ENCODE measurements at places on chromosomes 6 and 20.

GRCh38 chr20:409697-410559, 1.8 kb downstream of the RBCK1 start:
- no peak for DNase-seq

- DNase-seq, result peak; percentile 95
These were observed at the start of gene CNPY3 for GRCh38 chr6:42928986-42929820. TSS of gene CNPY3 (plus strand) at chr6:42929480. CDS start at chr6:42929571, 91 bp downstream.

DNA sequence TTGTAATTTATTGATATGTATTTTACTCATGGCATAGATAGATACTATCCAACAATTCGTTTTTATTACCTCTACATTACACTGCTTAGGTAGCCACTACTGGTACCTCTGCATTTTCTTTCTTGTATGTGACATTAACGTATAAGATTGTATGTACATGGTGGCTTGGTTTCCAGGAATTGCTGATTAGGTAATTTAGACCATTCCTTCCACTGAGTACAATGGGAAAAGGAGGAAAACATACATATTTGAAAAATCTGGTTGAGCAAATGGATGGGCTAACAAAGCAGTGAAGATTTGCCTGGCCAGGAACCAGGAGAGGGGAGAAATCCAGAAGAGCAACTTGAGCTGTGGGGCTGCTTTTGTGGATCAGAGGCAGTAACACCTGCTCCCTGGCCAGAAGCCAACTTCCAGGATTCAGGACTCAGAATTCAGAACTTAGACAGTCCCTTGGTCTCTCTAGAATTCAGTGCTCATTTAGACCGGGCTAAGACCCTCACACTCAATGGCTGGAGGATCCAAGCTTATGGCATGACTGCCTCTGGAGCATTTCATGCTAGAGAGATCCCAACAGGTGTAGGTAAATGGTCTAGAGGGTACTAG, 17.9 kb upstream of the MICB start:
- DNase-seq, result no peak

DNA sequence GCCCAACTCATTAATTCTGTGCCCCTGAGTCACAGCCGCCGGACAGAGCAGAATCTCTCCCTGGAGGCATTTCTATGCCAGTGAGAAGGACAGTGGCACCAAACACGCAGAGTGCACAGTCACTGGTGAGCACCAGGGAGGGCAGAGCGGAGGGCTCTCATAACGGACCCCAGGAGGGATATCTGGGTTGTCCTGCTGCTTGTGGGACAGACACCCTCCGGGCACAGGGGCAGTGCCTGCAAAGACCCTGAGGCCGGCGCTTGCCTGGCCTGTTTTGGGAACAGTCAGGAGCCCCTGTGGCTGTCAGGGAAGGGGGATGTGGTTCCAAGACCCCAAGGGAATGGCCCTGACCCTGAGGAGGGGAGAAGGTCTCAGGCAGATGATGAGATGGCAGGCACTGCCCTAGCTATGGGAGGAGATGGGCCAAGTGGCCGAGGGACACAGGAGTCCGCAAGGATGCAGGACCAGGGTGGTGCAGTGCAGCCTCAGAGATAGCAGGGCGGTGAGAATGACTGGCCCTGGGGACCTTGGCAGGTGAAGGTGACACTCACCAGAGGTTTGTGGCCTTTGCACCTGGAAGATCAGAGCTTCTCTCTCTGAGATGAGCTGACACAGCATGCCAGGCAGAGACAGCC, 270.8 kb downstream of the SMOC2 start:
- DNase-seq, result no peak

- DNase-seq, result no peak
These were observed 644.3 kb upstream of the AGPAT4 start for GRCh38 chr6:161918109-161918531.

- no peak for DNase-seq
These were observed 13.2 kb upstream of the PARD6B start for GRCh38 chr20:50717974-50718761.

DNA sequence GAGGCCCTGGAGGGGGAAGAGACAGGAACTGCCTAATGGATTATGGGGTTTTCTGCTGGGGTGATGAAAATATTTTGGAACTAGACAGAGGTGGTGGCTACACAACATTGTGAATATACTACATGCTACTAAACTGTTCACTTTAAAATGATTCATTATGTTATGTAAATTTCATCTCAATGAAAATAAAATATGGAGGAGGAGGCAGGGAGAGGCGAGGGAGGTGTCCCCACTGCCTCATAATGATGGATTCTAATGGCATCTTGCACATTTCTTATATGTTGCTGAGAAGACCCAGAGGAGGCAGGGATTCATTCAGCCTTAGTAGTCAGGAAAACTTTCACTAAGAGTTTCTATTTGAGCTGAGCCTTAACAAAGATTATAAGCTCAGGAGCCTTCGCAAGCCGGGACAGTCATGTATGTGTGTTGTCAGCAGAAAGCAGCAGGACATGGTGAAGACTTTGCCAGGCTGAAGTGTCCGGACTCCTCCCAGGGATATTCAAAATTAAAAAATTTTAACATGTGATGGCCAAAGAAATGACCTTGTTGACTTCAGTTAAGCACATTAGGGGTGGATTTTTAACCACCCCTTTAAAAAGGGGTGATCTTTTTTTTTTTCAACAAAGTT, 158.6 kb upstream of the PCSK2 start:
- no peak for DNase-seq

- DNase-seq, result no peak
These were observed 139.6 kb downstream of the MYLK4 start for GRCh38 chr6:2611092-2611491.

DNA sequence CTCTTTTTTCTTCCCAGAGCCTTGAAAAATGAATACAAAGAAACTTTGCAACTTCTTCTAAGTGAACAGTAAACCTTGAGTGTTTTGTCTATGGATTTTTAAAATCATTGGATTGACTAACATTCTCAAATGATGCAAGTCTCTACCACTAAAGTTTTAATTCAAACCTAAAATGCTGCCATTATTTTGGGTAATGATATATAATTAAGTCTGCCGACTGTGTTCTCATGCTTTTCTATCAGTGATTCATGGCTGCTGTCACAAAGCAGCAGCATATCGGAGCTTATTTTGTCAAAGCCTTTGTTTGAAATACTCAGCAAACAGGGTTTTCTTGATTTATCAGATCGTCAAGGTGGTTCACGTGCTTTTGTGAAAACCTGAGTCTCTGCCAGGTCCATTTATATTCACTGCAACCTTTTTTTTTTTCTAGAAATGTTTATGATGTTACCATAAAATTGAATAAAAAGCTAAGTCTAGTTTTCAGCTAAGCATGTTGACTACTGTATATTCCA, 96.3 kb downstream of the GJA1 start:
- DNase-seq, result no peak

GRCh38 chr6:106939848-106940247, 34.7 kb downstream of the CD24 start:
- no peak for DNase-seq

- DNase-seq, result no peak
These were observed 489 bp downstream of the TBX18 start for GRCh38 chr6:84763886-84764331.

DNA sequence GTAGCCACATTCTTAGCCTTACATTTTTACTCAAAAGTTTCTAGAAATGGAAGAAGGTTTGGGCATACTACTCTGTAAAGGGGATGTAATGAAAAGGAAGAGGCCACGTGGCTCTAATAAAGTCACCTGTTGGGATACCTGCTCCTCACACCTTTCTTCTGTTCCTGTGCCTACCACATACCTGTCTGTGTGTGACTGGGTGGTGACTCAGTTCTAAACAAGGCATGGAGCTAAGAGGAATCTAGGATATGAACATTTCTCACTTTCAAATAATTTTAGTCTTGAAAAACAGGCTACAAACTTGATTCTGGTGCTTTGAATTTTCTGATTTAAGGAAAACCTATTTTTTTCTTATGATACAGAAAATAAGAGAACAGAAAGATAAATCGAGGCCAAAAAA, 363.6 kb downstream of the RFPL4B start:
- DNase-seq, result no peak

DNA sequence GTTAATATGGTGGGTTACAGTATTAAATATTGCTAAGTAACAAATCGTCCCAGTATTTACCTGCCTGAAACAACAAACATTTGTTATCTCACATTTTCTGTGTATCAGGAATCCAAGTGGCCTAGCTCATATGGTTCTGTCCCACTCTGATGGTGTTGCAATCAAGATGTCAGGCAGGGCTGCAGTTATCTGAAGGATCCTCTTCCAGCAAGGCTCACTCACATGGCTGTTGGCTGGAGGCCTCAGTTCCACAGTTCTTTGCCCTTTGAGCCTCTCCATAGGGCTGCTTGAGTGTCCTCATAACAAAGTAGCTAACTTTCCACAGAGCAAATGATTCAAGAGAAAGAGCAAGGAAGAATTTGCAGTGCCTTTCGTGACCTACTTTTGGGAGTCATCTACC, 17.7 kb downstream of the RAB22A start:
- no peak for DNase-seq

GRCh38 chr20:47527004-47527800, 25.5 kb downstream of the NCOA3 start:
- DNase-seq, result no peak

- DNase-seq, result no peak
These were observed 17.4 kb upstream of the AVP start for GRCh38 chr20:3101737-3102574.

- no peak for DNase-seq
These were observed 879.7 kb downstream of the QKI start for GRCh38 chr6:164294047-164294784.

GRCh38 chr20:32820698-32821377, 1.1 kb downstream of the MAPRE1 start:
- no peak for DNase-seq

DNA sequence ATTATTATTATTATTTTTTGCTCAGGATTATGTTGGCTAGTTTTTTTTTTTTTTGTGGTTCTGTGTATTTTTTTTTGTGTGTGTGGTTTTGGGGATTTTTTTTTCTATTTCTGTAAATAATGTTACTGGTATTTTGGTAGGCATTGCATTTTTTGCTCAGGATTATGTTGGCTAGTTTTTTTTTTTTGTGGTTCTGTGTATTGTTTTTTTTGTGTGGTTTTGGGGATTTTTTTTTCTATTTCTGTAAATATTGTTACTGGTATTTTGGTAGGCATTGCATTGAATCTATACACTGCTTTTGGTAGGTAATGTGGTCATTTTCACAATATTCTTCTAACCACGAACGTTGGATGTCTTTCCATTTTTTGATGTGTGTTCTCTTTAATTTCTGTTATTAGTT, 17.4 kb downstream of the PHF3 start:
- DNase-seq, result no peak
